ENCODE measurements at places on chromosomes 3 and 15. TPM values are rescaled to one million over a fixed set of nuclear protein-coding genes. Genes with fewer than 3 reads are reported as not detected.
A peak's percentile ranks its signal among the peaks of the same experiment; 100 is the strongest.

GRCh38 chr15:63048776-63049665, 6.5 kb downstream of the TPM1 start:
- DNase-seq = peak; percentile 23

DNA sequence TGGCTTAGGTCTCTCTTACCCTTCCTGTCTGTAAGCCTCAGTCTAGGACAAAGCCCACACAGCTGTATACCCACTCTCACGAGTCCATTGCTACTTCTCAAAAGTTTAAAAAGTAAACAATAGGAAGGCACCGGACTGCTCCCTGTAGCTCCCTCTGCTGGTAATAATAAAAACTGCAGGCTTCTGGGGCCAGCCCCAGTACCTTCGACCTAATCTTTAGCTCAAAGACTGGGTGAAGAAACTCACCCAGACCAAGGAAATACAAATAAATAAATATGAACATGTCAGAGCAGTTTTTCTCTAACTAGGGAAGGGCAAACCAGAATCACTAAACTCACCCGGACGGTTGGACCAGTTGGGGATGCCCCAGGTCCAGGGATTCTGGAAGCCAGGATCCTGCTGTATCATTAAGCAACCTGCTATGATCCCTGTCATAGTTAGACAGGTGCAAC, 5.0 kb downstream of the FAM219B start:
- DNase-seq = peak; percentile 74

- no peak for DNase-seq
Observed at GRCh38 chr15:100043692-100044091, 298.1 kb downstream of the ADAMTS17 start.

CPNE9 gene
- total RNA-seq = not detected

- no peak for DNase-seq
Observed at GRCh38 chr3:42732829-42733459, 30.3 kb upstream of the HHATL start.

DNA sequence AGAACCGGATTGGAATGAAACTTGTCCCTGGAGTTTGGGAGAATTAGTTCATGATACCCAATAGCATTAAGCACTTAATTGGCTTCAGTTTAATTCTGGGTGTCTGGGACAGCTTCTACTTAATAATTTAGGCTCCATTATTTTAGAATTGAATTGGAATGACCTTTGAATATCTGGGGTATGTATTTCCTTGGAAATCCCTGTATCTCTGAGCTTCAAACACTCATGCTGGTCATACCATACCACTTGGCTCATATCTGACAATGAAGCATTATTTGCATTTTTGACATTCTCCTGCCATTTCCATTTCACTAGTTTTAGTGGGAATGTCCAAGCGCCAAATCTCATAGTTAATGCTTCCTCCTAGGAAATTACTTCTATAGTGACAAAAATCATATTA, 393.1 kb downstream of the DIPK2A start:
- DNase-seq = no peak

GRCh38 chr3:18438586-18438985, 13.4 kb upstream of the SATB1 start:
- DNase-seq = peak; percentile 88

PODXL2 gene
- total RNA-seq = 1.4 TPM

DNA sequence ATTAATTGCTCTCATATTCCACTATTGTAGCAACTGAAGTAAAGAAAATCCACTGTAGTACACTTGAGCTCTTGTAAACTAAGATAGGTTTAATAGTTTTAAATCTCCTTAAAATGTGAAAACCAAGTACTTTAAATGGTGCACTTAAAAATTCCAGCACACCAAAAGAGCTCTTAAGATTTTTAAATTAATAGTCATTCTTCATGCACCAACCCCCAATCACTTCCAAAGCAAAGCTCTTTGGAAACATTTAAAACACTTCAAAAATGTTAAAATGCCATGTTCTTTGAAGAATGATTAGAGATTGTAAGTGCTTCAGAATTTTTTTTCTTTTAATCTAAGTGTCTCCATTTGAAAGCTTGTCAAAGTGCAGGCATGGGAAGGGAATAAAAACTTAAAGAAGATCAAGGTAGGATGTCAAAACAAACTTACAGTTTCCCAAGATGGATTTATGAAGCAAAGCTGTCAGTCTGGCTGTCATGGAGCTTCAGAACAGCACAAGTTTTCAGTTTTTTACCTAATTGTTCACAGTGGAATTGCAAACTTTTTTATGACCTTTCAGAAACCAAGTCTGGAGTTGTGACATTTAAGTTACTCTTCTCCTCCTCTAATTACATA, 84.3 kb downstream of the ARPP21 start:
- DNase-seq = no peak

LINGO1 gene
- not detected for total RNA-seq

- no peak for DNase-seq
Observed at GRCh38 chr15:78810362-78811123, 721 bp downstream of the ADAMTS7 start.

DNA sequence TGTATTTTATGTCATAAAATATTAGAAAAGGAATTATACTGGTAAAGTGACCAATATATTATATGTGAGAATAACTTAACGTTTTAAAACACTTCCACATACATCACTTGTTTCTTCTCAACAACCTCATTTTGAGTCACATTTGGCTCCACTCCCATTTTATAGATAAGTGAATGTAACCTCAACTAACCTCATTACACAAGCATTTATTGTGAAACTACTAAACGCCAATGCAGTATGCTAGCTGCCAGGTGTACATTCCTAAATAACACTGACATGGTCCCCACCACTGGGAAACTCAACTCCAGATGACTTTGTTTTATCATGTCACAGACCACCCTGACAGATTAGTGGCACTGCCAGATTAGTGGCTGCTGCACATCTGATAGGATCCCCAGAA, 249.7 kb upstream of the CNTN4 start:
- DNase-seq = no peak

PRKAR2A gene
- total RNA-seq = 62.1 TPM

NCK1 gene
- 33.3 TPM for total RNA-seq

COL8A1 gene
- not detected for total RNA-seq

GRCh38 chr15:69983696-69984265, 113.9 kb downstream of the TLE3 start:
- no peak for DNase-seq

DNA sequence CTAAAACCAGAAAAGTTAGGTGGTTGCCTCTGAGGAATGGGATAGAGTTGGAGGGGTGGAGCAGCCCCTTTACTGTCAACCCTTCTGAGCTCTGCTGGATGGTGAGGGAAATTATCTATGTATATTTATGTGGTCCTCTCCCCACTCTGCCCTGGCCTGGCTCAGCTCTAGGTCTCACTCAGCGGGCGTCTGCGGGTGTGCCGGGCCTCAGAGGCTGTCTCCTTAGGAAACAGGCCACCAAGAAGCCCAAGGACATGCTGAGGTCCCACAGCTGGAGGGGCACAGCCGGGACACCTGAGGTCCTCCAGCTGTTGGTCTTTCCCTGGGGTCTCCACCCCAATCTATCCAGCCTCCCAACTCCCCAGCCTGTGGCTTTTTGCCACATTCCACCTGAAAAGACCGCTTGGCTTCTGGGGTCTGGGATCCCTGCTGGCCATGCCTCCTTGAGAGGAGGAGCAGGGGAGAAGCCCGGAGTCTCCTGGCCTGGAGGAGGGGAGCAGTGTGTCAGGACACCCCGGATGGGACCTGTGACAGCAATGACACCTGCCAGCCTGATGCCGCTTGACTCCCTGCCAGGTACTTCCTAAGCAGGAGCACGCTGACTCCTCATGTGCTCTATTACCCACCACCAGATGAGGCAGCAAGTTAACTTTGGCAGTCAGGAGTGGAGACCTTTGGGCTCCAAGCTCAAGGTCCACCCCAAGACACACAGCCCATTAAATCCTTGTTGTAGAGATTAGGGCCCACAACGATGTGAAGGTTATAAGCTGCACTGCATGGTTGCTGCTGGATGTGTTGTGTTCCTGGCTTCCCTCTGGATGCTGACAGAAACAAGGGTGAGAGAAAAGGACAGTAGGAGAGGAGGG, at the start of gene SLC28A1:
Gene SLC28A1, plus strand, starts transcription at position 747 of the 866 bp plus-strand sequence. CDS start 3,099 bp downstream, outside the sequence.
- no peak for DNase-seq

All from CD8-positive, alpha-beta memory T cell (primary cell).